ENCODE measurements at places on chromosomes 12 and 14.

DNA sequence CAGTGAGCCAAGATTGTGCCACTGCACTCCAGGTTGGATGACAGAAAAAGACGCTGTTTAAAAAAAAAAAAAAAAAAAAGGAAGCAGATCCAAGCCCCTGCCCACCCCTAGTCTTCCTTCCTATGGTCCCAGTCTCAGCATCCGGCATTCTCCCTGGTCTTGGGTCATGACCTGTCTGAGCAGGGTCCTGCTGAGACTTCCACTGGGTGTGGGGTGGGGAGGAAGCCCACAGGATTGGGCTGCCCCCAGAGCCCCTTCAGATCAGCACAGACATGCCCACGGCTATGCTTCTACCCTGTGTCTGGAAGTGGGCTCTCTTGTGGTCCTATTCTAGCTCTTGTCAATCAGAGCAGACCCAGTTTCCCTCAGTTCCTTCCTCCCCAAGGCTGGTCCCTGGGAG lies 12.6 kb upstream of the PLEK2 start:
- DNase-seq, result no peak

GRCh38 chr12:89674326-89674942 lies 34.2 kb downstream of the ATP2B1 start:
- no peak for DNase-seq

DNA sequence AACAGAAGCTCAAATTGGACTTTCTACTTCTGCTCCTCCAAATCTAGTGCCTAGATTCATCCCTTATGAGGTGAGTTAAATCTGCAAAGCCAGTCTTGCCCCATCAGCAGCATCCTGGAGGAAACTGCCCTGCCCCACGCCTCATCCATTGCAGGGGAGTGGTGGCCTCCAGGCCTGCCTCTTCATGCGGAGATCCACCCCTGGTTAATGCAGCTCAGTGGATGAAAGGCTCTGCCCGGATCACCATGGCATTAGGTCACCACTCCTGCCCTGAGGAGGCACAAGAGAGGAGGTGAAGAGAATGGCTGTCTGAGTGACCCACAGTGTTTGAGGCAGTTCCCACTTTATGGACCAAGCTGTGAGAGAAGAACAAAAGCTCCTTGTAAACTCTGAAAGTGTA lies 218.1 kb downstream of the C12orf75 start:
- no peak for DNase-seq

GRCh38 chr12:124507188-124508109 lies 60.0 kb downstream of the NCOR2 start:
- DNase-seq, result no peak

DNA sequence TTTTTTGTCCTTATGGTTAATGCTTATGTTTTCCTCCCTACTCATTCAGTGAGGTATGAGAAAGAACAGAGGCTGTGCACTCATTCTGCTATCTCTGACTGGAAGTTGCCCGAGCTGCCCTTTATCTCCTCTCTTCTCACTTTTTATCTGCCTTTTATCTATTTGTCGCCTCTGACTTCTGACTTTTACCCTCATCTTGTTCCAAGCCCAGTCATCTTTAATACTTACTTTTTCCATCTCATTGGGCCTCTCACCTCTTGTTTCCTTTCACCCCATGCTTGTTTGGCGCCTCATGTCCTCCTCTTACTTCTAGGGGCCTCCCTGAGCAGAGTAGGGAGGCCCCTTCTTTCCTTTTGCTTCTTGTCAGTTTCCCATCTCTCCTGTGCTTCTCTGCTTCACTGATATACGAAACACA lies 50.7 kb downstream of the DIP2B start:
- DNase-seq, result no peak

GRCh38 chr12:82805812-82806497 lies 119.2 kb downstream of the TMTC2 start:
- no peak for DNase-seq

- no peak for DNase-seq
Observed at GRCh38 chr12:63948211-63948610, 103.7 kb downstream of the SRGAP1 start.

- peak; percentile 81 for DNase-seq
Observed at GRCh38 chr12:130013771-130014484, 110.1 kb upstream of the TMEM132D start.

DNA sequence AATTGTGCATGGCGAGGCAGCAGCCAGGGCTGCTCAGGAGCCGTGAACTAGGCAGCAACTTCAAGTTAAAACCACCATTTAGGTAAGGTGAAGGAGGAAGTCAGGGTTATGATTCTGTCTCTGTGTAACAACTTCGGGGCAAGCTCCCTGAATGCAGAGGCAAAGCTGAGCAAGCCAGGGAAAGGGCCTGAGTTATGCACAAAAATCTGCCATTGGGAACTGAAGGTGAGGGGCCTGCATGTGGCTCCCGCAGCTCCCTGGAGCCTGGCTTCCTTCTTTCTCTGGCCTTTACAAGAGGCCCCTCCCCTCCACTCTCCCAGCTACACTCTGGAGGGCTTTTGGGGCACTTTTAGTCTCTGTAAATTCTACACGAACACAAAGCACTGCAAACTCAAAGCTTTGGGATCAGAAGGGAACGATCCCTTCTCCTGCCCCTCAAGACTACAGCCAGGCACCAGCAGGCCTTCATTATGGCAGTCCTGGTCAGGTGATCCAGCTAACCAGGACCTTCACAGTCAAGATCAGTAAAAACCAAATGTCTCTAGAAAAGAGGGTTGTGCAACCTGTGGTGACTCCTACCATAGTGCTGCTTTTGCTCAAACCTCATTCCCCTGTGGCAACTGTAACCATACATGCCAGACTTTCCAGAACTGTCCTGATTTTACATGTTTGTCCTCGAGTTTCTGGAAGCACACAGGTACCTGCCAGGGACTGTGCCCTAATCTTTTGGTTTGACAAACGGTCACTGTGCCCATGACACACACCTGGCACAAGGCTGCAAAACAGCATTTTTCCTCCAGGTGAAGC lies 67.2 kb upstream of the PTGR2 start:
- DNase-seq, result peak; percentile 33

DNA sequence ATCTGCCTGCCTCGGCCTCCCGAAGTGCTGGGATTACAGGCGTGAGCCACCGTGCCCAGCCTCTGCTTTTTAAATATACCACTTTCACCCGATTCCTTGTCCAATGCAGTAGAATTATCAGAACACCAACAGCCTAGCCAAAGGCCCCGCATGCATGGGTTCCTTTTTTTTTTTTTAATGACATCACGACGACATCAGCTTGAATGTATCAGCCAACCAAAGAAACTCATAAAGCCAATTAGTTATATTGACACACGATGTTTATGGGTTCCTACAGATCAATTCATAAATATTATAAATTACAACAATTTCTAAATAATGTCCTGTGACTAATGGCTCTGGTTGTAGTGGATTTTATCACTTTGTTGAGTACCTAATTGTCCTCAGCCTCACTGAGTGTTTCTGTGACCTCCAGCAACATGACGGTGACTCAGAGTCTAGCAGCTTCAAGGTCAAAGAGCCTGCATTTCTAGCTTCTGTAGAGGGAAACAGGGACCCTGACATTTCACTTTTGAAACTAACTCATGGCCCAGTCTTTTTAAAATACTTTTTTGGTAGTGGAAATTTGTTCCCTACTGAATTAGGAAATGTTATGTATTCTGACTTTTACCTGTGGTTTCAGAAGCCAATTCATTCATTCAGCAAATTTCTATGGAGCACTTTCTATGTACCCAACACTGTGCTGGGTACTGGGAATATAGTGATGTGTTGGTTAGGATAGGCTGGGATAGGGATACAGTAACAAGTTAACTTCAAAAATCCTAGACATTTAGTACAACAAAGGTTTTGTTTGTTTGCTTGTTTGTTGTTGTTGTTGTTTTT lies 144.1 kb downstream of the SUDS3 start:
- DNase-seq, result no peak

GRCh38 chr12:54287261-54288157 lies 7.0 kb downstream of the HNRNPA1 start:
- peak; percentile 32 for DNase-seq

DNA sequence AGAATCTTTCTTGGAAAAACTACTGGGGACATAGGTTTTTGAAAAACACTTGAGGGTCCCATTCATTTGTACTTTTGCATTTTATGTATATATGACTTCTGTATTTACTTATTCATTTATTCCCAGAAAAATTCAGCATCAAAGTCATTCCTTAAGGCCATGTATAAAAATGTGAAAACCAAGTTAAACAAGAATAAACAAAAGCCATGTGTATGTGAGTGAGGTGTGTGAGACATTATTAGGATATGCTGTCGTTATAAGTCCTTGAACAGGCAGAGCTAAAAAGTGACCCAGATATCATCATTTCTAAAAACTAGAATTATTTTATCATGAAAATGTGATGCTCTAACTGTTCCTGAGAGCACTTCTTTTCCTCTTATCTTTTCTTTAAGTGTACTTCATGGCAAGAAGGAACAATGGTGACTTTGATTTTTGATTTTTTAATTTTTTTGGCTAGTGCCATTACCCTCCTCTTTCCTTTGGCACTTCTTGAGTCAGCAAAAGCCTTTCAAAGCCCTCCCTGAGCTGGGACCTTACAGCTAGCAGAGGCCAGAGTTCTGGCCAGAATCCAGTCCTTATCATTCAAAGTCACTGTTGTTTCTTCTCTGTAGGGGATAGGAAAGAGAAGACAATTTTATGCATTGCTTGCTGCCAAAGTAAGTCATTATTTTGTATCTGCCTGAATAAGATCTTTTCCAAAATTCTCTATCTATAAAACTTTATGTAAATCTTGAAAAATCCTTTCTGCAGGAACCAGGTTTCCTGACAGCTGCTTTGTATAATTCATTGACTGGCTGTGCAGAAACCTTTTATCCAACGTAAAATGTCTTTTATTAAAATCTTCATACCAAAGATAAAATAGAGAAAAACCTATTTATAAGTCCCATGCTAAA lies 419.7 kb upstream of the PRICKLE1 start:
- DNase-seq, result peak; percentile 15

GRCh38 chr12:87320724-87321123 lies 708.5 kb downstream of the C12orf50 start:
- DNase-seq, result no peak

GRCh38 chr12:54409267-54409666 lies 9.8 kb downstream of the ITGA5 start:
- DNase-seq, result no peak

- no peak for DNase-seq
Observed at GRCh38 chr14:106511006-106511799, 984.8 kb downstream of the TMEM121 start.

DNA sequence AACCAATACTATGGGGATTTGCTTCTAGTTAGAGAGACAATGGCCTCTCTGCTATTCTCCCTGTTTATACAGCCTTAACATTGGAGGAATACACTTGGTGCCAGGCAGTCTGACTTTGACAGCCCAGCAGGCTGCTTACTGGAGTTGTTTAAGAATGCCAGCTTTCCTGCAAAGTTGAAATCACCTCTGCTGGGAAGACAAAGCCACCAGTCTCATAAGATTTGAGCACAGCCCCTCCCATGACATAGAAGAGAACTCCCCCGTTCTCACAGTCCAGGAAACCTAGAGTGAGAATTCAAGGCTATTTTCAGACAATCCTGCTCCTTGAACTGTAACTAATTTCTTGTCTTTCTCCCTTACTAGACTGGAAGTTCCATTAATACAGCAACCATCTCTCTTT lies 21.1 kb upstream of the CATSPERB start:
- DNase-seq, result no peak

- DNase-seq, result no peak
Observed at GRCh38 chr12:98752726-98753125, 107.6 kb downstream of the APAF1 start.

- DNase-seq, result no peak
Observed at GRCh38 chr14:92797935-92798653, 4.0 kb downstream of the GOLGA5 start.

- no peak for DNase-seq
Observed at GRCh38 chr12:124613151-124613585, 45.8 kb upstream of the NCOR2 start.

- no peak for DNase-seq
Observed at GRCh38 chr14:101008196-101008595, 104.7 kb upstream of the RTL1 start.

DNA sequence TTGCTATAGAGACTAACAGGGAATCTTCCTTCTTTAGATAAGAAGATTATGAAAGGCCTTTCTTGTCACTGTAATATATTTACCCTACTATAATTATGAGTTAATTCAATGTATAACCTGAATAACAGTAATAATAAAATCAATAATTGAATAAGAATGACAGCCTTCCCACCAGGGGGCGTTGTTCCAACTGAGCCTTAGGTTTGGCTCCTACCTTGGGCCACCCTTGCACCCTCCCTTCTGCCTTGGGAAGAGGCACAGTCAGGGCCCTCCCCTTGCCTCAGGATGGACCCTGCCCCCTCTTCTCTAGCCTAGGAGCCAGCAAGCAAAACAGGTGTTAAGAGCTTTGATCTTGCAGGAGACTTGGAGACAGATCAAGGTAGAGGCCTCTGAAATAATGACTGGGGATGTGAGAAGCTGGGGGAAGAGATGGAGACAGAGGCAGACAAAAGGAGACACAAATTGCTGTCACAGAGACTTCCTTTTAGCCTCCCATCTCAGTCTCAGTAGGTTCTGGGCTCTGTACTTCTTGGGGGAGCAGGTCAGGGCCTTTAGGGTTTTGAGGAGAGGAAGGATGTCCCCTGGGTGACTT lies 40.1 kb upstream of the CISTR start:
- peak; percentile 80 for DNase-seq

- DNase-seq, result no peak
Observed at GRCh38 chr12:11970155-11970520, 100.6 kb upstream of the BCL2L14 start.

GRCh38 chr14:103556946-103557758 lies 5.3 kb downstream of the BAG5 start:
- DNase-seq, result no peak

DNA sequence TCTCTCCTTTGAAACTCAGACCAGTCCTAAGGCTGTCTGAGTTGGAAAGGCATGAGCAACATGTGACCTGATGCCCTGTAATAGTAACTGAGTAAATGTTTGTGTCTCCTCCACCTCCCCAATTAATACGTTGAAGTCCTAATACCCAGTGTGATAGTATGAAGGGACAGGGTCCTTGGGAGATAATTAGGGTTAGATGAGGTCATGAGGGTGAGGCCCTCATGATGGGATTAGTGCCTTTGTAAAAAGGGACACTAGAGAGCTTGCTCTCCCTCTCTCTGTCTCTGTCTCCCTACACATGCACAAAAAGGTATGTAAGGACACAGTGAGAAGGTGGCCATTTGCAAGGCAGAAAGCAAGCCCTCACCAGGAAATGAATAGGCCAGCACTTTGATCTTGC lies 18.1 kb upstream of the KIF21A start:
- DNase-seq, result no peak

DNA sequence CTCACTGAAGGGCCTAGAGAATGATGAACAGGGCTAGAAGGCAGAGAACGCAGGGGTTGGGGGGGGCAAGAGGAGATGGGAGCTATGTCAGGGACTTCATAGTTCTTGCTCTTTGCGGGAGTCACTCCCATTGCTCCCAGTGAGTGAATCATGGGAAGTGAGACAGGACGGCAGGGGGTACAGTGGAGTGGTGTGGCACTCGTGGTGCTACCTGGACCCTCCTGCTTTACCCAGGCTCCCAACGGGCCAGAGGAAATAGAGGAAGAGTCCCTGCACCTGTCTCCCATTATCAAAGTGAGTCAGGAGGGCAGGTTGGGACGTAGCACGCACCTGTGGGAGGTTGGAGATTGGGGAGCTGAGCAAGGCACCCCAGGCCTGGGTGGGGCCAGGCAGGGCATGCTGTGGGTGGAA lies 1.3 kb upstream of the KRT8 start:
- no peak for DNase-seq

- DNase-seq, result no peak
Observed at GRCh38 chr14:95268350-95268749, 51.4 kb downstream of the CLMN start.

- no peak for DNase-seq
Observed at GRCh38 chr12:121575952-121576625, 4.7 kb downstream of the KDM2B start.

GRCh38 chr14:80570930-80571298 lies 359.6 kb upstream of the DIO2 start:
- no peak for DNase-seq
